Activated CD8-positive, alpha-beta memory T cell treated with anti-CD3 and anti-CD28 coated beads, Interleukin-2, amount 50 U/mL, for 4 hours (primary cell): ENCODE measurements at places on chromosomes 4 and X.

DNA sequence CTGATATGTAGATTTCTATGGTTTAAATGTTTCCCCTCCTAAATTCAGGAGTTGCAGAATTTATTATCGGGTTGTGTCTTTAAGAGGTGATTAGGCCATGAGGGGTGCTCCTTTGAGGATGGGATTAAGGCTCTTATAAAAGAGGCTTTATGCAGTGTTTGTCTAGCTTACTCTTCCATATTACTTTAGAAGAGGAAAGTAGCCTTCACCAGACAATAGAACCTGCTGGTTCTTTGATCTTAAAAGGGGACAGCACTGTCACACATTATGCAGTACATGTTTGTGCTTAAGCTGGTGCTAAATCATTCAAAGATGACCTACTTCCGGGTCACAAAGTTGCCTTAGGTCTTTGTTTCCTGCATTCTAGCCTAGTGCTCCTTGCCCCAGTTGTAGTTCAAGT, 81.0 kb downstream of the CPXCR1 start:
- DNase-seq = no peak

DNA sequence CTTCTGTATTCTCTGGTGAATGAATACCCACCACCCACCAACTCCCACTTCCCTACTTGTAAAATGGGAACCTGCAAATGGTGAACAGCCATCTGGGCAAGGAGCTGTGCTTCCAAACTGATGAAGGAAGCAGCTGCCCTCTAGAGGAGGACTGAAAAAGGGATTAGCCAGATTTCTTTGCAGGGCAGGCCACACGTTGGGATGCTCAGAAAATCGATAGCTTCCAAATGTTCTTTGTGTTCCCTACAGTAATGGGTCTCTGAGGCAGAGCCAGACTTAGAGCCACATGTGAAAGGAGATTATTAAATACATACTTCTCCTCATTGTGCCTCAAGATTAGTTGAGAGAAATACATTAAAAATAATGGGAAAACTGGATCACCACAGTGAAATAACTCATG, 39.3 kb upstream of the LPAR4 start:
- no peak for DNase-seq

GRCh38 chr4:82710197-82710929, 88.2 kb downstream of the SCD5 start:
- no peak for DNase-seq

GRCh38 chr4:2497324-2497723, 28.4 kb downstream of the RNF4 start:
- no peak for DNase-seq

GRCh38 chrX:115189110-115189509, at the start of gene RBMXL3:
Gene RBMXL3, plus strand, starts transcription at chrX:115189410. Its CDS starts 32 bp downstream, at chrX:115189442.
- no peak for DNase-seq

GRCh38 chr4:138918169-138918869, 97.3 kb upstream of the NOCT start:
- no peak for DNase-seq
